ENCODE measurements at places on chromosomes 16 and 17.

- no peak for DNase-seq
Measured at GRCh38 chr16:46709469-46710005, 20.1 kb downstream of the ORC6 start.

DNA sequence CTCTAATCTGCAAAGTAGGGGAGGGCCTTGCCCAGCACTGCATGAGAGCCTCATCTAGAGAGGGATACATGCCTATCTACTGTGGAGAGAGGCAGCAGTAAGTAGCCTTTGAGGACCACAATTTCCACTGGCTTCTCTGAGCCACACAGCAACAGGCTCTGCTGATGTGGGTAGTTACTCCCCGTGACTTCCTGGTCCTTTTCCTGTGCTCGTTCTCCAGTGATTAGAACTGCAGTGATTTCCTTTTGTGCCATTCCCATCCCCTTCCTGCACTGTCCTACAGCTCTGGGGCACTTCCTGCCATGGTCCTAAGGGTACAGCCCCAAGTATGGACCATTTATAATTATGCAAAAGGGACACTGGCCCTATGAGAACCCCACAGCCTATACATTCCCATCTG is 3.0 kb downstream of the PLSCR3 start:
- DNase-seq = no peak

DNA sequence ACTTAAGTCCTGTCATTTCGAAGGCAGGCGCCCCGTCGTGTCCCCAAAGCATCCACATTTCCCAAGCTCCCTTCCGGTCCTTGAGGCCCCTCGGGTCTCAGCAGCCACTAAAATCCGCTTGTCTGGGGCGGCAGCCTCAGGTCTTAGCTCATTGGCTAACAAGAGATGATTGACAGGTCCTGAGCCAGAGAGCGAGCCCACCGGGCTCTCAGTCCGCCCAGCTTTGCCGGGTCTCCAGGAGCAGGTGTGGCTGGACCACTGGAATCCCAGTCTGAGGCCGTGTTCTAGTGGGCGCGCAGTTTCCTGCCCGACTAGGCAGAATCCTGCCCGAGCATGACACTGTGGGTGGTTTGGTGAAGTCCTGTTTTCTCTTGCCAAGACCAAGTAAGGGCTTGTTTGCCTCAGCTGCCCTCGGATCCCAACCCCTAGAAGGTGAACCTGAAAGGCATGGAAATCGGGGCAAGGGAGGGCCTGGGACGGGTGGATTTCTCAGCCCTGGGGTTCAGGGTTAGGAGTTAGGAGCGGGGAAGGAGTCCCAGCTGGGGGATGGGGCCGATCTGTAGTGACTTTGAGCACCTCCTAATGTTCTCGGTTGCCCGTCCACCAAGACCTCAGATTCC is 42.8 kb downstream of the MRC2 start:
- DNase-seq = no peak

- DNase-seq = peak; percentile 29
Measured at GRCh38 chr17:70636517-70637133, 467.3 kb downstream of the KCNJ2 start.

DNA sequence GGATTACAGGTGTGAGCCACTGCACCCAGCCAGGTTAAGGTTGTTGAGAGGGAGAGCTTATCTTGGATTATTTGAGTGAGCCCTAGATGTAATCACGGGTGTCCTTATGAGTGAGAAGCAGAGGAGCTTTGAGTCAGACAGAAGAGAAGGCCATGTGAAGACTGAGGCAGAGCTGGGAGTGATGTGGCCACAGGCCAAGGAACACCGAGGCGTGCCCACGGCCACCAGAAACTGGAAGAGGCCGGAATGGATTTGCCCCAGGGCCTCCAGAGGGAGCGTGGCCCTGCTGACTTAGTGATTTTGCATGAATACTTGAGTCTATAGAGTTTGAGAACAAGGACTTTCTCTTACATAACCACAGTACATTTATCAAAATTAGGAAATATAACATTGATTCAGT is 137.7 kb downstream of the RPTOR start:
- no peak for DNase-seq

- DNase-seq = peak; percentile 18
Measured at GRCh38 chr16:81261049-81261648, 22.7 kb downstream of the BCO1 start.

Measured in activated CD4-positive, alpha-beta T cell treated with anti-CD3 and anti-CD28 coated beads, Interleukin-2, amount 50 U/mL, for 16 hours (primary cell).